NCI-H345 (cell line): ENCODE measurements at places on chromosomes 16 and 17.

- DNase-seq = no peak
Observed at GRCh38 chr16:78050734-78051400, 28.5 kb downstream of the CLEC3A start.

- DNase-seq = no peak
Observed at GRCh38 chr17:51957786-51958185, 200.7 kb downstream of the CA10 start.

DNA sequence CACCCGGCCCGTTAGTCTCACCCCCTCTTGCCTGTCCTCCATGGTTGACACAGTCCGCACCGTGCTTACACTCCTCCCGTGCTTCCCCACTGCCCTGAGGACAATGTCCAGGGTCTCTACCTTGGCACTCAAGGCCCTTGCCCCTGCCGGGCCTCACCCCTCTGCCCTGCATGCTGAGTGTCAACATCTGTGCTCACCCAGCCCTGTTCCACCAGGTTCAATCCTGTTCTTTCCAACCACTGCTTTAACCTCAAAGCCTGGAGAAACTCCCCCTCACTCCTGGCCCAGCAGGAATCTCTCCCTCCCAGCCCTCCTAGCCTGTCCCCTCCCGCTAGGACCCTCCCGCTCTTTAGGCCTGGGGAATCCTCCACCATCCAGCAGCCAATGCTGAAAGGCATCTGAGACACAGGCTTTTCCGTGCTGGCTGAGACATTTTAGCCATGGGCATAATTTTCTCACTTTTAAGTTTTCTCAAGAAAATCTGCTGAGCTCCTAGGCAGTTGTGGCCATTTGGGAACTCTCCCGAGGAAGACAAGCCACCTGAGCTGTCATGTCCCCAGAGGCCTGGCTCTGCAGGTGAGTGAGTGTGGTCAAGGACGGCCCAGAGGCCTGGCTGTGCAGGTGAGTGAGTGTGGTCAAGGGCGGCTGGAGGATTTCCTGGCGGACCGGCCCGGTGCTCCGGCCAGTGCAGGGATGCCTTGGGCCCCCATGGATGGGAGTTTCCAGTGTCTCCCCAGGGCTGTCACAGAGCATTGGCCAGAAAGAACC is 10.8 kb upstream of the P2RX1 start:
- no peak for DNase-seq

- no peak for DNase-seq
Observed at GRCh38 chr17:77829843-77830799, 128.4 kb upstream of the TNRC6C start.
